Activated CD4-positive, CD25-positive, alpha-beta regulatory T cell (primary cell): ENCODE measurements at places on chromosomes 7 and 10.

DNA sequence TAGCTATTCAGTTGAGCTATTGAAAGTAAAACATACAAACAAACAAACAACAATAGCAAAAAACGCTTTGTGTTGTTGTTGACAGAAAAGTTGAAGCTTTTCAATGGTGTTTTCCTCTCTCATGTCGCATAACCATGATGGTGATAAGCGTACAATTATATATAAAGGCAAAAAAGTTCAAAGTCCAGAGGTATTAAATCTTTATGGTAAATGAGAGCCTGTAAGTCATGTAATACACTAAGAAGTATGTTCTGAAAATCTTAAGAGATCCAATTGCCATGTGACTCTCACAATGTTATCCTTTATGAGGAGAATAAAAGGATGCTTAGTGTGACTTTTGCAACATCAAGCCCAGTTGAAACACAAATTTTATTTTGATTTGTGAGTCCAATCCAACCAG lies 93.9 kb downstream of the PPP1R9A start:
- no peak for DNase-seq

DNA sequence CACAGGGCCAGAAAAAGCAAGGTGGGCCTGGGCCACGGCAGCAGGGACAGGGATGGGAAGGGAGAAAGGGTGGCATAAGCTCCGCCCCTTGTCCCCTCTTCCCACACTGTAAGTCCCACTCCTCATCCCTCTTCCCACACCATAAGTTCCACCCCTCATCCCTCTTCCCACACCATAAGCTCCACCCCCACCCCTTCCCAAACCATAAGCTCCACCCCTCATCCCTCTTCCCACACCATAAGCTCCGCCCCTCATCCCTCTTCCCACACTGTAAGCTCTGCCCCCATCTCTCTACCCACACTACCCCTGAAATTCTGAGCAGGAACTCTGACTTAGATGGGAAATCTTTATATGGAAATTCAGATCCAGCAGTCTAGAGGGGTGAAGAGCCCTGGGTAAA lies 55.7 kb downstream of the HSPA12A start:
- DNase-seq: no peak

DNA sequence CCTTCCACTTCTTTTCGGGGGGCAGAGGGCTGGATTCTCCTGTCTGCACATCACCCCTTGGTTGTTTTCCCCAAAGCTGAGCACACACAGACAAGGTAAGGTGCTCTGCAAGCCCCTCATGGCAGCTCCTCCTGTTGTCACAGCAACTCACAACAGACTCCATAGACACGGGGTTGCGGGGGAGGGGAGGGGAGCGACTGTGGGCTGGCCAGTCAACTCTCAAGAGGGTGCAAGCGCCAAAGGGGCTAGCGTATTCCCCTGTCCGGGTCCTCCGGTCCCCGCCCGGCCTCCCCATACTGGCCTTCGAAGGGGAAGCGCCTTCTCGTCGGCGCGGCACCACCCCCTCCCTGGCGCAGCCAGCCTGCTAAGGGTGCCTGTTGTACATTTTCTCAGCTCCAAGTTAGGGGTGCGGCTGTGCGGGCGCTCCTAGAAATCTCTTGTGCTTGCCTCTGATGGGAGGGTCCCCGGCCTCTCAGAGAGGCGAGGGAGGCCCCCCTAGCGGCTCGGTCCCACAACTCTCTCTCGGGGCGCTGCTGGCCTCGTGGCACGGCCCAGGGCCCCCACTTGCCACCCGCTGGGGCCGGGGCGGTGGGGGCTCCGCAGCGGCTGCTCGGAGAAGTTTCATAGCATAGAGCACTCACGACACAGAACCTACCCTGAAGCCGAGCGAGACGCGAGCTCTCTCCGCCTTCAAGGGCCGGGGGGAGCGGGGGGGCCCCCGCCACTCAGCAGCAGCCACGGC lies 498 bp downstream of the RHOBTB1 start:
- DNase-seq: no peak

- no peak for DNase-seq
Measured at GRCh38 chr7:41637049-41637448, 65.8 kb downstream of the INHBA start.

DNA sequence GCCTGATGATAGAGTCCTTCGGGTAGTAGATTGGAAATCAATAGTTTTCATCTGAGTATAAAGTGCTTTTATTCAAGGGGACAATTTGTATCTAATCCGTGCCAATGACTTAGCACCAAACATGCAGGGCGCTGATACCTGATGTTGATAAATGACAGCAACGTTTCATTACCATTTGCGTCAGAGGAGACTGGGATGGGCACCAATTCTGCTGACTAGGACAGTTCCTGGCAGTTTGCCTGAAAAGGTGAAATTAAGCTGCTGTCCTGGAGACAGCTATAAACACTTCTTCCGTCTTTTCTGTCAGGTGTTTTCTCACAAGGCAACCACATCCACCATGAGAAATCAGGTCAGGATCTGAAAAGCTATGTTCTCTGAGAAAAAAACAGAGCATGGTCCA lies 1136.4 kb downstream of the TYW1 start:
- DNase-seq: no peak

GRCh38 chr7:75958802-75959543 lies 35.4 kb downstream of the TMEM120A start:
- DNase-seq: no peak

GRCh38 chr10:90787393-90788198 lies 70.2 kb downstream of the HTR7 start:
- no peak for DNase-seq
